Large intestine (tissue), 12 donors: ENCODE measurements at places on chromosomes 6 and 20. TPM values are rescaled to one million over a fixed set of nuclear protein-coding genes. Genes with fewer than 3 reads are reported as not detected.

REM1 gene
- polyA plus RNA-seq = 2.8 TPM

RSPO3 gene
- polyA plus RNA-seq = 4.8 TPM

ANGPT4 gene
- 0.03 TPM for polyA plus RNA-seq

SIGLEC1 gene
- 4.3 TPM for polyA plus RNA-seq

MRPS10 gene
- 25.2 TPM for polyA plus RNA-seq

NUP43 gene
- 27.2 TPM for polyA plus RNA-seq

TRIM40 gene
- polyA plus RNA-seq = 6.6 TPM

SRF gene
- polyA plus RNA-seq = 30.1 TPM

KHDRBS2 gene
- polyA plus RNA-seq = 7.0 TPM

GABRR2 gene
- polyA plus RNA-seq = 0.55 TPM

TRAPPC3L gene
- 0.18 TPM for polyA plus RNA-seq

TNNC2 gene
- polyA plus RNA-seq = 10.9 TPM

SLC29A1 gene
- polyA plus RNA-seq = 47.4 TPM

PTK6 gene
- polyA plus RNA-seq = 0.31 TPM

CAPN11 gene
- polyA plus RNA-seq = 0.03 TPM

OPN5 gene
- 0.06 TPM for polyA plus RNA-seq

C6orf163 gene
- polyA plus RNA-seq = 3.1 TPM

MC3R gene
- not detected for polyA plus RNA-seq

LTB gene
- 20.1 TPM for polyA plus RNA-seq

ELOVL4 gene
- polyA plus RNA-seq = 3.3 TPM

OXT gene
- 5.2 TPM for polyA plus RNA-seq

CDH26 gene
- polyA plus RNA-seq = 1.3 TPM

FAM83C gene
- 0.01 TPM for polyA plus RNA-seq

BPIFA1 gene
- not detected for polyA plus RNA-seq

AGPAT4 gene
- polyA plus RNA-seq = 6.8 TPM

PLCB1 gene
- polyA plus RNA-seq = 7.4 TPM

WFDC5 gene
- not detected for polyA plus RNA-seq

CARMIL1 gene
- 32.2 TPM for polyA plus RNA-seq

GGTLC1 gene
- polyA plus RNA-seq = 0.16 TPM

CLIC5 gene
- 111 TPM for polyA plus RNA-seq

DDX39B gene
- polyA plus RNA-seq = 499 TPM

IRF4 gene
- polyA plus RNA-seq = 0.21 TPM

CAP2 gene
- polyA plus RNA-seq = 11.2 TPM

GSTA2 gene
- polyA plus RNA-seq = 24.0 TPM

DPM1 gene
- polyA plus RNA-seq = 53.0 TPM

TFAP2D gene
- polyA plus RNA-seq = not detected

FAM209A gene
- 0.21 TPM for polyA plus RNA-seq

COMMD7 gene
- 40.1 TPM for polyA plus RNA-seq

TPD52L1 gene
- polyA plus RNA-seq = 53.4 TPM

OLIG3 gene
- polyA plus RNA-seq = not detected

PHF3 gene
- polyA plus RNA-seq = 54.8 TPM

IL17A gene
- 0.78 TPM for polyA plus RNA-seq

POM121L2 gene
- not detected for polyA plus RNA-seq

F13A1 gene
- 24.2 TPM for polyA plus RNA-seq

MOCS1 gene
- 14.6 TPM for polyA plus RNA-seq

SPATA25 gene
- polyA plus RNA-seq = 17.3 TPM

SIRPG gene
- 0.94 TPM for polyA plus RNA-seq

HLA-G gene
- polyA plus RNA-seq = 0.06 TPM

GJA1 gene
- 90.3 TPM for polyA plus RNA-seq

TRIM15 gene
- 51.7 TPM for polyA plus RNA-seq

DLGAP4 gene
- polyA plus RNA-seq = 43.1 TPM

LY6G6F gene
- 0.07 TPM for polyA plus RNA-seq

CTAGE9 gene
- 0.73 TPM for polyA plus RNA-seq

B3GAT2 gene
- 2.4 TPM for polyA plus RNA-seq

RBM39 gene
- polyA plus RNA-seq = 429 TPM

BMP2 gene
- polyA plus RNA-seq = 15.2 TPM

SYTL3 gene
- polyA plus RNA-seq = 2.5 TPM
